Neural cell (in vitro differentiated cells): ENCODE measurements at places on chromosomes 12 and 14. TPM values are rescaled to one million over a fixed set of nuclear protein-coding genes. Genes with fewer than 3 reads are reported as not detected.

Gene TMTC2
- polyA plus RNA-seq: 20.3 and 20.6 TPM in 2 replicates

Gene CLEC7A
- not detected in 2 replicates for polyA plus RNA-seq

Gene SLC10A1
- not detected in 2 replicates for polyA plus RNA-seq

Gene CLEC12A
- not detected in 2 replicates for polyA plus RNA-seq

Gene AKAP6
- polyA plus RNA-seq: 15.8 and 22.8 TPM in 2 replicates

Gene COX14
- 73.4 and 79.3 TPM in 2 replicates for polyA plus RNA-seq
